ENCODE measurements at places on chromosomes 7 and 10.

GRCh38 chr10:60964257-60965235 is 20.6 kb upstream of the RHOBTB1 start:
- peaks cover 28% of the 10 kb centered on the region for H3K4me1 ChIP-seq
- no peaks in the 10 kb centered on the region for H3K27me3 ChIP-seq
- H3K4me3 ChIP-seq = peak overlapping the region; percentile 19
- DNase-seq = peak; percentile 94

GRCh38 chr7:14201353-14201752 is 211.9 kb upstream of the ETV1 start:
- no peaks in the 10 kb centered on the region for H3K27me3 ChIP-seq
- no peak for DNase-seq
- no peaks in the 10 kb centered on the region for H3K36me3 ChIP-seq
- peaks cover 12% of the 10 kb centered on the region for H3K4me1 ChIP-seq
- H3K27ac ChIP-seq = no peak overlapping the region

DNA sequence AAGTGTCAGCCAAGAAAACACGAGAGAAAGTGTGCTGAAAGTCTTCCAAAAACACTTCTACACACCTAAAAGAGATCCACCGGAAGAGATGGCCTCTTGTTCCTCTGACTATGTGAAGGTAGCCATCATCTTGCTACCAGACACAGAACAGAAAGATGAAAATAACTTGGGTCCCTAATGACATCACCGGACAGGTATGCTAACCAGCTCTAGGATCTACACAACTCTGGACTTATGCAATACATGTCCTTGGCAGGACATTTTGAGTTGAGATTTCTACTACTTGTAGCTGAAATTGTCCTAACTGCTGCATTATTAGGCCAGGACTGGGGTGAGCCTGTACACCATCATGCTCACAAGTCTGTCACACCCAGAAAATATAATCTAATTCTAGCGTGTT is 358.7 kb downstream of the ELMO1 start:
- no peaks in the 10 kb centered on the region for H3K27me3 ChIP-seq
- no peak for DNase-seq
- H3K4me3 ChIP-seq = no peak overlapping the region
- H3K4me1 ChIP-seq = peaks cover 5% of the 10 kb centered on the region

DNA sequence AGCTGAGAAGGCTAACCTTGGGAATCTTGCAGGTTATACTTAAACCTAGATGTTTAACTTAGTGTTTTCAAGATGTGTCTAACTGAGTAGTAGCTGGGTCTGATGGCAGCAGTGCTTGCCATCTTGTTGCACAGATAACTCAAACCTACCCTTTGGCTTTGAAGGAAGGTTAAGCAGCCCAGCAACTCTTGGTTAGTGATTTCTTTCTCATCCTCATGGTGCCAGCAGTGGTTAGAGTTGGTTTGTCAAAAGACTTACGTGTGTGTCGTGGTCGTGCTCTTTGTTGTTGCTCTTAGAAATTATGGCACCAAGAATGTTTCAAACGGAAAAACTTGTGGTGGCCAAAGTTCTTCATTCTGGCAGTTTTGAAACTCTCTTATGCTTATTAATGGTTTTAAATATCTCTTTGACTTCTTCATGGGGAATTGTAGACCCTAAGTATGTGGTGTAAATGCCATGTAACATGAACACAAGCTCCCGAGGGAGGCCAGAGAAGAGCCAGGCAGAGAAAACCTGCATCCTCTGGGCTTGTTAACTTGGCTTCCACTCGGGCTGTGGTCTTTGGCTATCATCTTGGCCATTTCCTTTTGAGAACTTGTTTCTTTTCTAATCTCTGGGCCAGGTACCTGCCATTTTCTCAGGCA is 61.0 kb downstream of the KLHDC10 start:
- no peak overlapping the region for H3K27ac ChIP-seq
- H3K4me1 ChIP-seq = peaks cover 15% of the 10 kb centered on the region
- H3K36me3 ChIP-seq = peaks cover 69% of the 10 kb centered on the region
- no peak for DNase-seq
- no peaks in the 10 kb centered on the region for H3K27me3 ChIP-seq
- H3K4me3 ChIP-seq = no peak overlapping the region

DNA sequence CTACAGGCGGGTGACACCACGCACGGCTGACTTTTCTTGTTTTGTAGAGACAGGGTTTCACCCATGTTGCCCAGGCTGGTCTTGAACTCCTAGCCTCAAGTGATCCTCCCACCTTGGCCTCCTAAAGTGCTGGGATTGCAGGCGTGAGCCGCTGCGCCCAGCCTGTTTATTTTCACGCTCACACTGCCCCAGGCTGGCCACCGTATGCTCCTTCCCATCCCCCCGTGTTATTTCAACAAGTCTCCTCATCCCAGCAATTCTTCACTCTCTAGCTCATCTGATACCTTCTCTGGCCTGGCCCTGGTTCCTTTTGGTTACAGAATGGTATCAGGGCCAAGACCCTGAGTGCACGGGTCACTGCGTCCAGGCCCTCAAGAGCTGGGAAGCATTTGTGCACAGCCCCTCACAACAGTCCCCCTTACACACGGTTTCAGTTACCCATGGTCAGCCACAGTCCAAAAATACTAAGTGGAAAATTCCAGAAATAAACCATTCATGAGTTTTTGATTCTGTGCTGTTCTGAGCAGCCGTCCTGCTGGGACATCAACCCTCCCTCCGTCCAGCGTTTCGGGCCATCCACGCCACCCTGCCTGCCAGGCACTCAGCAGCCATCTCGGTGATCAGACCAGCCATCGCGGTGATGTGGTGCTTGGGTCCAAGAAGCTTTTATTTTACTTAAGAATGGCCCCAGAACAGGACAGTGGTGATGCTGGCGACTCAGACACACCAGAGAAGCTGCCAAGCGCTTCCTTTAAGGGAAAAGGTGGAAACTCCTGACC is 8.9 kb downstream of the COX19 start:
- H3K36me3 ChIP-seq = no peaks in the 10 kb centered on the region
- no peaks in the 10 kb centered on the region for H3K4me1 ChIP-seq
- DNase-seq = no peak
- no peaks in the 10 kb centered on the region for H3K27me3 ChIP-seq
- no peak overlapping the region for H3K4me3 ChIP-seq

GRCh38 chr10:86440874-86441843 is 74.6 kb upstream of the GRID1 start:
- H3K27ac ChIP-seq = no peak overlapping the region
- no peak for DNase-seq
- peaks cover 34% of the 10 kb centered on the region for H3K36me3 ChIP-seq
- no peaks in the 10 kb centered on the region for H3K27me3 ChIP-seq
- H3K4me1 ChIP-seq = no peaks in the 10 kb centered on the region

- no peak for DNase-seq
- no peaks in the 10 kb centered on the region for H3K27me3 ChIP-seq
- no peaks in the 10 kb centered on the region for H3K4me1 ChIP-seq
- H3K36me3 ChIP-seq = no peaks in the 10 kb centered on the region
These were observed 1.8 kb downstream of the INPP5A start for GRCh38 chr10:132539431-132539839.

GRCh38 chr7:28078036-28078901 is 102.3 kb downstream of the JAZF1 start:
- H3K27me3 ChIP-seq = no peaks in the 10 kb centered on the region
- H3K36me3 ChIP-seq = no peaks in the 10 kb centered on the region
- H3K27ac ChIP-seq = no peak overlapping the region

DNA sequence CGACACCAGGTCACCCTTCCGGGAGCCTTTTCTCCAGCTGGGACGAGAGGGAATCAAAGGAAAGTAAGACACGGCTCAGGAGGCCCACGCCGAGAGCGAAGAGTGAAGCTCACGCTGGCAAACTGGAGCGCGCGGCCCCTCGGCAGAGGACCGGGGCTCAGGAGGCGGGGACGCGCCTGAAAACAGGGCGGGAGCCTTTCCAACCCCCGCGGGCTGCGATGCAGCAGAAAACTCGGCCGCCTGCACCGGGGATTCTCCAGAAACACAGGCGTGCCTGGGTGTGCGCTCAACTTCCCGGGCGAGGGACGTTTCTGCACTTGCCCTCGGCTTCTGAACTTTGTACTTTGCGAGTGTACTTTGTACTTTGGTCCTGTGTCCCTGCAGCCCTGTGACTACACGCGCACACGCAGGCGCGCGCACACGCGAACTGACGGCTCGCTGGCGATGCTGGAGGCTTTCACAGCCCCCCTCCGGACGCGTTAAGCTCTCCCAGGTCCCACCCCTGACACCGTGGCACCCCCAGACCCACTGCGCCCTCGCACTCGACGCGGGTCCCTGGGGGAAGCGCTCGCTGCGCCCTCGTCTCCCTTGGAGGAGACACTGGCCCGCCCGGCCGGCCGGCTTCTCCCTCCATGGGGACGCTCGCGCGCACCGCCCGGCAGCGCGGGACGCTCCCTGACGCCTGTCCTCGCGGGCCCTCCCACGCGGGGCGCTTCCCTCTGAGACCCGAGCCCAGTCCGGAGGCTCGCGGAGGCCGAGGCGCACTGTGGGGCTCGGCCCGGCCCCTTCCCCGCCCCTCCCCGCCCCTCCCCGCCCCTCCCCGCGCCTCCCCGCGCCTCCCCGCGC is 588 bp upstream of the PAOX start:
- DNase-seq = peak; percentile 31
- H3K4me3 ChIP-seq = peak overlapping the region; percentile 63
- no peaks in the 10 kb centered on the region for H3K36me3 ChIP-seq
- no peak overlapping the region for H3K27ac ChIP-seq

DNA sequence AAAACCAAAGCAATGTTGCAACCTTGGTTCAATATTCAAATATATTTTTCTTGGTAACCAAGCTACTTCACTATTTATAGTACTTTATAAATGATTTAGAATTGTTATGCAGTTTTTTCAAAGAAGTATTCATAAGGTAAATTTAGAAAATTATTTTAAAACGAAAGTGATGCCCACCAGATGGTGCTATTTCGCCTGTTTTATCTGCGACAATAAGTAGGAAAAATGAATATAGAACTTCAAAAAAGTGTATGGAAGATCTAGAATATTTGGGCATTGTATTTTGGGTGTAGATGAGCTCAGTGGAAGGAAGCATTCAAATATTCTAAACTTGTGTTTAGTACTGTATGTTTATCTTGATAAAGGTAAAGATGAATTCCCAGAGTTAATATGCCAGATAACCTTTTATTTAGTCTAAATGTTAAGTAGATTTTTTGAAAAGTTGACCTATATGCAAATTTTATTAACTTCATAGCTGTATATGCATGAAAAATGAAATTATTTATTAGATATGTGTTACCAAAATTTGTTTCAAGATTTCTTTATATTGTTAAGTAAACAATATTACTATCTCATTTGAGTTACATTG is 93.2 kb downstream of the ADK start:
- no peak overlapping the region for H3K27ac ChIP-seq
- H3K4me1 ChIP-seq = no peaks in the 10 kb centered on the region
- H3K27me3 ChIP-seq = no peaks in the 10 kb centered on the region

DNA sequence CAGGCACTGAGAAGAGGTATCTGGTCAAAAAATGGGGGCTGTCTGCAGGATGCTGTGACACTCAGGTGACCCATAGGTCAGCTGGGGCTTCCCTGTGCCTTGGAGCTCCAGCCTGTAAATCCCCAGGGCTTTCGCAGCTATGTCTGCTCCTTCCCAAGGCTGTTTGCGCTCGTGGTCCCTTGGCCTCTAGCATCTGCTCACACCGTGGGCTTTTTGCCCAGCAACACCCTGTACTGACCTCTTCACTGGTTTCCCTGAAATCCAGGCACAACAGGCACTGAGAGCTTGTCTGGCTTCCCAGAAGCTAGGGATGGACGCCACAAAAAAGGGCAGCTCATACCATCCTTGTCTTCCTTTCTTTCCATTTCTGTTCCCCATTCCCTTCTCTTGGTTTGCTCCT is 280.3 kb upstream of the HABP2 start:
- H3K4me3 ChIP-seq = no peak overlapping the region
- H3K27me3 ChIP-seq = no peaks in the 10 kb centered on the region
- DNase-seq = no peak
- no peaks in the 10 kb centered on the region for H3K36me3 ChIP-seq
- H3K27ac ChIP-seq = no peak overlapping the region

DNA sequence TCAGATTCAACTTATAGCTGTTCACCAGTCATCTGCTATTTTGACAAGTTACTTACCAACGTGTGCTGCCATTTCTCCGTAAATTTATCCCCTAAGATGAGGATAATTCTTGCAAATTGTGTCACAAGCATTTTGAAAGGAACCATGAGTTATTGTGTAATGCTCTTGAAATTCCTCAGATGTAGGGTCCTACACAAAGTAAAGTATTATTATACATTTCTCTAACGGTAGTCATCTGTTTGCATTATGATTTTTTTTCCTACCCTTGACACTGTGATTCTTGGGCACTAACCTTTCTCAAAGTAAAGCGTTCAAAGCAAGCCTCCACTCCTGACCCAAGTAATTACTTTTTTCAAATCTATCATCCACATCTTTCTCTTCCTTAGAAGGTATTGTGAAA is 8.1 kb downstream of the HERC4 start:
- no peak overlapping the region for H3K4me3 ChIP-seq
- H3K27ac ChIP-seq = no peak overlapping the region
- H3K36me3 ChIP-seq = peaks cover 10% of the 10 kb centered on the region
- H3K27me3 ChIP-seq = no peaks in the 10 kb centered on the region

- DNase-seq = no peak
- no peaks in the 10 kb centered on the region for H3K36me3 ChIP-seq
- H3K4me3 ChIP-seq = no peak overlapping the region
These were observed 7.2 kb downstream of the INA start for GRCh38 chr10:103284170-103284569.

DNA sequence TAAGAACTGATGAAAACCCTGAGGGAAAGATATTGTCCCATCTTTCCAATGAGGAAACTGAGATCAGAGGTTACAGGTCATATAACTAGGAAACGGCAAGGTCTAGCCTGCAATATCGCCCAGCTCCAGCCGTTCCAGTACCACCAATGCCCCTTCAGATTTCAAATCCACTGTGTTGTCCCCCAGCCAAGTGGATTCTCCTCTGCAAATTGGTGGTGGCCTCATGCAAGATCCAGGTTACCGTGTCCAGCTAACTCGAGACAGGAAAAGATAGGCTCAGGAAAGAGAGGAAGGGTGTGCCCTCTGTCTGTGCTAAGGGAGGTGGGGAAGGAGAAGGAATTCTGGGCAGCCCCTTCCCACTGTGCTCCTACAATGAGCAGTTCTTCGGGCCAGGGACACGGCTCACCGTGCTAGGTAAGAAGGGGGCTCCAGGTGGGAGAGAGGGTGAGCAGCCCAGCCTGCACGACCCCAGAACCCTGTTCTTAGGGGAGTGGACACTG is 25.3 kb downstream of the PRSS2 start:
- DNase-seq = no peak
- H3K4me1 ChIP-seq = no peaks in the 10 kb centered on the region
- H3K4me3 ChIP-seq = no peak overlapping the region

GRCh38 chr7:115476671-115477181 is 553.8 kb downstream of the TFEC start:
- no peaks in the 10 kb centered on the region for H3K36me3 ChIP-seq
- no peaks in the 10 kb centered on the region for H3K27me3 ChIP-seq
- no peak overlapping the region for H3K4me3 ChIP-seq
- no peaks in the 10 kb centered on the region for H3K4me1 ChIP-seq
- no peak overlapping the region for H3K27ac ChIP-seq

GRCh38 chr7:99490878-99491277 is 9.2 kb downstream of the ZNF394 start:
- H3K36me3 ChIP-seq = peaks cover 30% of the 10 kb centered on the region
- no peaks in the 10 kb centered on the region for H3K4me1 ChIP-seq
- no peak overlapping the region for H3K4me3 ChIP-seq
- no peaks in the 10 kb centered on the region for H3K27me3 ChIP-seq
- DNase-seq = no peak
- no peak overlapping the region for H3K27ac ChIP-seq

- no peak overlapping the region for H3K27ac ChIP-seq
- DNase-seq = no peak
- H3K27me3 ChIP-seq = no peaks in the 10 kb centered on the region
These were observed 361.5 kb upstream of the LRRTM3 start for GRCh38 chr10:66564287-66564686.

Data from SJCRH30 (cell line).